ENCODE measurements at places on chromosomes 1 and 21.

- DNase-seq, result no peak
Observed at GRCh38 chr1:12585536-12585935, 32.5 kb downstream of the DHRS3 start.

DNA sequence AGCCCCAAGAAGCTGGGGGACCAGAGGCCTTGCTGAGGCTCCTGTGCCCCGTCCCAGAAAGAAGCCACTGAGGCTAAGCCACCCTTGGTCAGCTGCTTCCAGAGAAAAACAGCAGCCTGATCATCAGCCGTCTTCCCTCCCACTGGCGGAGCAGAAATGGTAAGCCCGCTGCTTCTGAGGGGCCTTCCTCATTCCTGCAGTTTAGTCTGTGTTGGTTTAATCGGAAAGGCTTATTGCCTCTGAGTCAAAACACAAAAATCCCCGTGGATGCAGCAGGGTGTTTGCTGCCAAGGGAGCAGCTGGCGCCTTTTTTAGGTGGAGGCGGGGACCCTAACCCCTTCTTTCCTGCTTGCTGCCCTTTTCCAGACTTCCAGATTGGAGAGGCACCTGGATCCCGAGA, 33.9 kb downstream of the SPSB1 start:
- DNase-seq, result no peak

- DNase-seq, result no peak
Observed at GRCh38 chr1:221149111-221149510, 269.9 kb downstream of the HLX start.

- DNase-seq, result no peak
Observed at GRCh38 chr1:213120386-213120785, 69.3 kb downstream of the RPS6KC1 start.

GRCh38 chr1:20166051-20166450, 19.8 kb upstream of the UBXN10 start:
- DNase-seq, result no peak

DNA sequence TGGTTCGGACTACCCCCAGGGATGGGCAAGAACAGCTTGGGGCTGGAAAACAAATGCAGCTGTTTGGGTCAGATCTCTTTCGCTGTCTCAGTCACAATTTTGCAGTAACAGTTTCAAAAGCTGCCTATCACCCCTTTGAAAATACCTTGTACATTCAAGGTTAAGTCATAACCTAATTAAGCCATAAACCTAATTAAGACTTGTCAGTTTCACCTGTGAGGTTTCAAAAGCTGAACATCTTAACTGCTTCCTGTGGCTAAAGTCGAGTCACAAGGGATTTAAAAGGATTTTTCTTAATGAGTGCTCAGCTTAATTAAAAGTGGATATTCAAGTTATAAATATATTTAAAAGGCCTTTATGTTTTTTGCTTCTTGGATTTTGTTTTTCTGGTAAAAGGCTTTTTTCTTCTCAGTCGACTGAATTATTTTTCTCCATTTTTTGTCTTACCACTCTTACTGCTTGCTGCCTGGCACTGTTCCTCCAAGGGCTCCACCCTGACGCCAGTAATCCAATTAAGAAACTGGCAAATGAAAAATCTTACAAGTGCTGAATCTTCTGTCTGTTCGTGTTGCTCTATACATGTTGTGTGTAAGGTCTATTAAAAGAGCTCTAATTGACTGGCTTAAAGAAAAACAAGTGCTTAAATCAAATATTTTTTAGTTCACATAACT, 31.3 kb downstream of the CBR1 start:
- no peak for DNase-seq

- no peak for DNase-seq
Observed at GRCh38 chr1:39006726-39007645, 15.9 kb downstream of the AKIRIN1 start.

DNA sequence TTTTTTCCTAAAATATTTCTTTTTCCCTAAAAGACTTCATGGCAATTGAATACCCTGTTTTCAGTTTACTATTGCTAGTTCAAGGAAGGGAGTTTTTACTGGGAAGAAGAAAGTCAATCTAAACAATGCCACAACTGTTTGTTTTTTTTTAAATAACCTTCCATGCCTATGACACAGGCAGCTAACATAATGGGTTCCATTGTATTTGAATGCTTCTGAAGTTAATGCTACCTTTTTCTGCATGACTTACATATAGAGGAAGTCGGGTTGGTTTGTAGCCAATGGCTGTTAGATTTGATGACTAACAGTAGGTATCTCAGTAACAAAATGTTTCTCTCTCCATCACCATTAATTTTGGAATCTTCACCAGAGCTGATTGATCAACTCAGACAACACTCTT, 134.0 kb downstream of the KIF26B start:
- no peak for DNase-seq

DNA sequence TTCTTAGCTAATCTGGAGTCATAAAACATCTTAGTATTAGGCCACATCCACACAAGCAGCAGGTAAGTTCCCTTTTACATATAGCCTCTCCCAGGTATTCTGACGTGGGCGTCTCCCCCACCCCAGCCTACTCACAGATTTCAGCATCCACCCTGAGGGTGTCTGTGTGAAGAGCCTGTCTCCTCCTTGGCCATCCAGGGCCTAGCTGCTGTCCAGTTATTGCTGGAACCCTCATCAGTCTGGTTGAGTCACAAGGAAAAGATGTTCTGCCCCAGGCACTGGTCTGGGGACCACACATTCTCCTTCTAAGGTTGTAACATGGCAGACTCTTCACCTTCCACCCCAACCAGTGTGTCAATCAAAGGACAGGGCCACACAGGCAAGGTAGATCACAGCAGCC, 57.6 kb downstream of the ETS2 start:
- DNase-seq, result no peak

DNA sequence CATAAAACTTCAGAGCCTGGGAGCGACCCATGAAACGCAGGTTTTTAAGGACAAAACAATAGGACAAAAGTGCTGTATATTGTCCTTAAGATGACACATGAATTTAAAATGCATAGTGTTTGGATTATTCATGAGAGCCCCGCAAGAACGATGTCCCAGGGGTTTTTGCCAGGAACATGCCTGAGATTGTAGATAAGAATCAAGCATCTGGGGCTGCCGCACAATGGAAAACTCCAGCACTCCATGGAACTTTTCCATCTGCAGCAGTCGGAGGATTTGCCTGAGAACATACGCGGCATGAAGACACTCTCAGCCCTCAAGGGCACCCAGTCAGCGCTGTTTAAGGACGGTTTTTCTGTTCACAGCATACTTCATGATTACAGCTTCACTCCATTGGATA, 5.3 kb upstream of the ERG start:
- no peak for DNase-seq

DNA sequence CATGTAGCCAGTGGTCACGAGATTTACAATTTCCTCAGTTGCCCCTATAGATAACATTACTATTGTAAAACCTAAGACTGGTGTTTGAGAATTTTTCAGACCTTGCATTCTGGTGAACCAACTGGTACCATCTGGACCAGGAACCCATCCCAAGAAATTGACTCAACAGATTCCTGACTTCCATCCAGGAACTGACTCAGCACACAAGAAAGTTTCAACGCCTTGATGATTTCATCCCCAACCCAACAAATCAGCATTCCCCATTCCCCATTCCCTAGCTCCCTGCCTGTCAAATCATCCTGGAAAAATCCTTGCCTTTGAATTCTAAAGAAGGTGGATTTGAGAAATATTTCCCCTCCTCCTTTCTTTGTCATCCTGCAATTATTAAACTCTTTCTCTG, 529.8 kb upstream of the PRMT6 start:
- DNase-seq, result no peak

DNA sequence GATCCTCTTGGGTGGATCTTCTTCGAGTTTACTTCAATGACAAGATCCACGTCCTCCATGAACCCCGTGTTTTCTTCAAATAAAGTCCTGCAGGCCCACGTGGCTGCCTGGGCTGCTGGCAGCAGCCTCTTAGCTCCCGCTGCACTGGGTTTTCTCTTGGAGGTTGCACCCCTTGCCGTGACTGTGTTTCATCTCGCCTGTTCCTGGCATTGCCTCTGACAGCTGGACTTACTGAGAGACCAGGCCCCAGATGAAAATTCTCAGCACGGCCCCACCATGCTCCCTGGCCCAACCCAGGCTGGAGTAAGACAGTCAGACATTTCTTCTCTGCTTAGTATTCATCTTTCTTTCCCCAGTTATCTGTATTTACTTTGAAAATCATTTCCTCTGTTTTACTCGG, 274.8 kb upstream of the RUNX1 start:
- DNase-seq, result no peak

GRCh38 chr21:20703112-20703767, 295.0 kb upstream of the NCAM2 start:
- DNase-seq, result no peak

GRCh38 chr21:37805266-37805665, 111.0 kb downstream of the KCNJ6 start:
- DNase-seq, result no peak

- DNase-seq, result no peak
Observed at GRCh38 chr1:25724966-25725365, 75.0 kb upstream of the SELENON start.

DNA sequence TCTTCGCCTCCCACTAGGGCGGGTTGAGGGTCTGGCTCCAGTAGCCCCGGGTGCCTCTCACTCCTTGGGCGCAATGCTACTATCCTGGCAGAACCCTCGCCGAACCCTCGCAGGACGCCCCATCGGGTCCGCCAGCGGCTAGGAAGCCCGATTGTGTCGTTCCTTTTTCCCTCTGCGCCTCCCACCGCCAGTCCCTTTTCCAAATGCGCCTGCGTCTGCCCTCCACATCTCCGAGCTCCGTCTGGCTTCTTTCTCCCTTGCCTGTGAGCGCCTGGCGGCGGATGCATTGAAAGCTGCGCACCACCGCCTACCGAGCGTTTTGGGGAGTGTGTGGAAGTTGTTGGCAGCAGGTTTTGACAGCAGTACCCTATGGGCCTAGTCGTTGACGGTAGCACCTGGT, 1.0 kb upstream of the DIRAS3 start:
- no peak for DNase-seq

All from CD4-positive, alpha-beta T cell treated with Interleukin-10 for 1 hour (primary cell).